HT1080 (cell line): ENCODE measurements at places on chromosomes 5 and 9. TPM values are rescaled to one million over a fixed set of nuclear protein-coding genes. Genes with fewer than 3 reads are reported as not detected.

DNA sequence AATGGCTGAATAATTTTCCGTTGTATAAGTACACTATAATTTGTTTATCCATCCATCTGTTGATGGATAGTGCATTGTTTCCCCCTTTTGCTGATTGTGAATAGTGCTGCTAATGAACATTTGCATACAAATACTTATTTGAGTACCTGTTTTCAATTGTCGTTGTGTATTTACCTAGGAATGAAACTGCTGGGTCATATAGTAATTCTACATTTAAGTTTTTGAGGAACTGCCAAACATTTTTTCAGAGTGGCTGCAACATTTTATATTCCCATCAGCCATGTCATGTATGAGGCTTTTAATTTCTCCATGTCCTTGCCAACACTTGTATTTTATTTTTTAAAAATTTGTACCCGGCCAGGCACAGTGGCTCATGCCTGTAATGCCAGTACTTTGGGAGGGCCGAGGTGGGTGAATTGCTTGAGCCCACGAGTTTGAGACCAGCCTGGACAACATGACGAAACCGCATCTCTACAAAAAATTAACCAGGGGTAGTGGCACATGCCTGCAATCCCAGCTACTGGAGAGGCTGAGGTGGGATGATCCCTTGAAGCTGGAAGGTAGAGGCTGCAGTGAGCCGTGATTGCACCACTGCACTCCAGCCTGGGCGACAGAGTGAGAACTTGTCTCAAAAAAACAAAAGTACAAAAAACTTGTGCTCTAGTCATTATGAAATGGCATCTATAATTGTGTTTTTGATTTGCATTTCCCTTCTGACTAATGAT lies 2.2 kb upstream of the ANXA6 start:
- no peak for DNase-seq

DNA sequence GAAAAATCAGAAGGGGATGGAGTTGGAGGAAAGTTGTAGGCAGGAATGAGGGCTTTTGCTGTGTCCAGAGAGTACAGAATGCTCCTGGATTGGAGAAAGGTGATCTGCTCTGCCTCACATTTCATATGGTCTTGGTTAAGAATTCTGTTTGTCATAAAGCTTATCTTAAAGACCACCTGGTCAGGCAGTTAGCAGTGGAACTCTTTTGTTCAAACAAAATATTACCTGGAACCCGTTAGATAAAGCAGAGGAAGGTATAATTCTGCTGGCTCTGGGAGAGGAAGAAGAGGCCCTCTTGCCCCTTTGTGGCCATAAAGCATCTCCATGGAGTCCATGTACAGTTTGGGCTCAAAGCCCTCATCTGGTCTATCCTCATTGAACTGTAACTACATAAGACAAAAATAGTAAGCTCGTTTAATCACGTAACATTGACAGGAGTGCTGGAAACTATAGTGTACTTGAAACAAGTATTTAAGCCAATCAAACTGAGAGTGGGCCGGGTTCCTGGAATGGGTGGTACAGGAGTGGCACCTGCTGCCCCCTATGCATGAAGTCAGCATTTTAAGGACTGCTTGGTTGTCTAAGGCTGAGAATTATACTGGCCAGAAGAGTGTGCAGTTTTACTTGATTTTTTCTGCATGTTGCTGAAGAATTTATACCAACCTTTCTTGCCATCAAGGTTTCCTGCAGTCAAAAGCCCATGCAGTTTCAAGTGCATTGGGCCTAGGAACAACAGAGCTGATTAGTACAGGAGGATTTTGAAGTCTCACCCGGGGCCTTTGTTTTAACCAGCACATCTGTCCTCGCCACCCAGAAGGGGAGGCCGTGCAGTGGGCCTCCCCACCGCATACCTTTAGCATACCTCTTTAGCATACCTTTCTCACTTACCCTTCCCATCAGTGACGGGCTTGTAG lies 39.9 kb downstream of the STXBP1 start:
- DNase-seq: no peak

- DNase-seq: no peak
Observed at GRCh38 chr9:96071076-96071814, 195.8 kb downstream of the ERCC6L2 start.

SHISAL2B gene
- total RNA-seq: 0.10 TPM in 1 of 2 replicates, not detected in the other

TSSK1B gene
- not detected in 2 replicates for total RNA-seq

SLC6A3 gene
- total RNA-seq: not detected in 2 replicates

CTSL gene
- 121 and 134 TPM in 2 replicates for total RNA-seq

PCDHB3 gene
- 0.03 TPM in 1 of 2 replicates, not detected in the other for total RNA-seq
